ENCODE measurements at places on chromosomes 3 and 15.
A peak's percentile ranks its signal among the peaks of the same experiment; 100 is the strongest.

- DNase-seq = no peak
These were observed 9.8 kb upstream of the ZNF710 start for GRCh38 chr15:89991312-89991711.

DNA sequence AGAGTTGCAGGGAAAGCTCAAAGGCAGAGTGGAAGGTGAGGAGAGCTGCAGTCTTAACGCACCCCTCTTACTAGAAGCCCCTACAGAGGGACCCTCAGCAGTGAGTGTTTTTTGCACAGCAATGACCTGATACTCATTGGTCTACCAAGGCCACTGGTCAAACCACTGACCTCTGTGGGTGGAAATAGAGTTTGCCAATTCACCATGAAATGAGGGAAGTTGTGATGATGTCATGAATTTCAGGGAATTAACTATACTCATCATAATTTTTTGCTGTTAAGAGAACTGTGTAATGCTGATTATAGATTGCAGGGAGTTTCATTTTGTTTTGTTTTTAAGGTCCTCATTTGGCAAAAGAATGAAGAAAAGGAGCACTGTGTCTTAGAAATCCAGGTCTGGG is 101.7 kb upstream of the SMAD3 start:
- no peak for DNase-seq

GRCh38 chr3:41521010-41521655 is 321.8 kb downstream of the CTNNB1 start:
- DNase-seq = no peak

GRCh38 chr3:56087451-56088053 is 380.7 kb downstream of the ERC2 start:
- DNase-seq = no peak

DNA sequence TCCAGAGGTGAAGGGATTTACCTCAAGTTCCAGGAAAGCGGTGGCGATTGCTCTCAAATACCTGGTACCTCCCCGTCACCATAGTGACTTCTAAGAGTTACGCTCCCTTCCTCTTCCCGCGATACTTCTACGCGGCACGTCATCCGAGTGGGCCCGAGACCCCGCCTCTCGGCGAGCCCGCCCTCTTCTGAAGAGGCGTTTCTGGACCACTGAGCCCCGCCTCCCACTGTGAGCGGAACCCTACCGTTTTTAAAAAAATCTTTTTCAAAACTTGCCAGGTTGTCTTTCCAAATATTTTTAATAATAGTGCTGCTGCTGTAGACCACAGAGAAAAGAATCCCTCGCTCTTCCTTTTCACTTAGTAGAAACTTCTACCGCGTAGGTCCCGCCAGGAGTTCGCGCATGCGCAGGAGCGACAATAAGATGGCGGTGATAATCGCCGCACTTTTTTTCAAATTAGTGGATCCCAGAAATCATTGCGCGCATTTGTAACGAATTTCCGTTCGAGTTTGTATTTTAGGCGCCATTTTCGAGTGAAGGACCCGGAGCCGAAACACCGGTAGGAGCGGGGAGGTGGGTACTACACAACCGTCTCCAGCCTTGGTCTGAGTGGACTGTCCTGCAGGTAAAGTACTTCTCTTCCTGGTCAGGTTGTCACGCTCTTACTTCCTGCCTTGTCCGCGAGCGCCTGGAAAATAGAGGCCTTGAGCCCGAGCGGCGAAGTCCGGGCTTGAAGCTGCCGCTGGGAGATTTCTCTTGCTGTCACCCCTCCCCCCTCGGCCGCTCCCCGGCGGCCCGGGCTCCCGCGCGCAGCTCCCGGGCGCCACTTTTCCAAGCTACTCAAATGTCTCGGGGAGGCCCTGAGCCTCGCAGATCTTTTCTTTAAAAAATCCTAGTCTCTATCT is at the start of the genes IFT80 and SMC4:
TSS of gene IFT80 (minus strand) at position 101 of the 905 bp plus-strand sequence. CDS start 14,625 bp downstream, outside the sequence.
TSS of gene SMC4 (plus strand) at position 526 of the 905 bp plus-strand sequence. CDS start 1,177 bp downstream, outside the sequence.
- DNase-seq = peak; percentile 96

GRCh38 chr3:112437146-112438022 is 61.9 kb downstream of the BTLA start:
- no peak for DNase-seq

DNA sequence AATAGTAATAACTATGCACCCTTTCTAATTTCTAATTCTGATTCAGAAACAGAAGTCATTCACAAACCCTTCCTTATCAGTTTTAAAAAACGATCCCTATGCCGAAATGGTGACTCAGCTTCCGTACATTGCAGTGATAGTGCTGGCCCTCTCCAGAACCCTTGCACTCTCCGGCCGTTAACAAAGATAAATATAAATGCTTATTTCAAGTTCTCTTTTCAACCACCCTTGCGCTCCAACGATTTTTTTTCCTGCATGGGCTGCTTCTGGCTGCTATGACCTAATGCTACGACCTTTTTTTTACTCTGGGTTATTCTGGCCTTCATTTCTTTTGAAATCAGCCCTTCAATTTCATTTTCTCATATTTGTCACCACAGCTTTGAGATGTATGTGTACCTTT is 646.2 kb downstream of the NTRK3 start:
- no peak for DNase-seq

DNA sequence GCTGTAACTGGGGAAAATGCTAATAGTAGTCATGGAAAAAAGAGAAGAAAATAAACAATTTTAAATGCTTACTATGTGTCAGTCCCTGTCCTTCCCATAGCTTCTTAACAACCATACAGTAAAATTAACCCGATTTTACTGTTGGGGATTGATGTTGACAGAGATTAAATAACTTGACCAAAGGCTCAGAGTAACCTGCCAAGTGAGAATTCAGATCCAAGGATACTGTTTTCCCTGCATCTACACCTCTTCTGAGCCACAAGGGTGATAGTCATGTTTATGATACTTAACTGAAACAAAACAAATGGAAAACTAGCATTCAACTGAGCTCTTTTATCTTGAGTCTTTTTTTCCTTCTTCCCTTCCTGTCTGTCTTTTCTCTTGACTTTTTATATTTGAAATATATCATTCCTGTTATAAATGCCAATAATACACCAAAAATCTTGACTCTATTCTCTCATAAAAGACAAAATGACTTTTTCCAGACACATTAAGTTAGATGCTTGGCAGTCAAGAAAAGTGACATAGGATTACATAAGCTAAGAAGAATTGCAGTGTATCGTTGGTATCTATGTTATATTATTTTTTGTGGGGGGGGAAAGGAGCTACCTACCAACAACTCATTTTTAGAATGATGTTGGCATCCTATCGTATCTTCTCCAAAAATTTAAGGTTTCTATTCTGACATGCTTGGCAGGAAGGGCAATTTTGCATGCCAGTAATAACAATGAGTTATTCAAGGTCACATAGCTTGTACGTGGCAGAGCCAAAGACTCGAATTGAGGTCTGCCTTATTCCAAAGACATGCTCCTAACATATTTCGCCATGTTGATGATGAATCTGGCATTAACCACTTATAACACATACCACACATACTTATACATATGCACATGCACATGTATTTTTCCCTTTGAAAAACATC is 306.6 kb upstream of the KCNH8 start:
- no peak for DNase-seq

- no peak for DNase-seq
These were observed 318.4 kb upstream of the TRIM42 start for GRCh38 chr3:140359233-140359995.

- DNase-seq = no peak
These were observed 132.3 kb upstream of the UMPS start for GRCh38 chr3:124597979-124598378.

DNA sequence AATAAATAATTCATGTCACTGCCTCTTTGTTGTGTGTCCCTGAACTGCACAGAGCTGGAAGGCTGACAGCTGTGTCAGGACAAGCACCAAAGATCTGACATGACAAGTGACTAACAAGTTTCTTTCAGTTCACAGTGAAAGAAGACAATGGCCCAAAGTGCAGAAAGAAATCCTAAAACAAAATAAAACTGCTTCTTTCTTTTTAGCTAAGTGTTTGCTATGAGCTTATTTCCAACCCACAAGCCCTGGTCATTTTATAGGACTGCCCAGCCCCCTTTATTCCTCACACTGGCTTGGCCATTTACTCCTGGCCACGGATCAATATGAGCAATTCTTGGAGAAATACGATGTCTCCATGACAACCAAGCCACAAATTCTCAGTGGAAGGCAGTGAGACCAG is 238.5 kb downstream of the WDR72 start:
- DNase-seq = no peak

GRCh38 chr3:174193604-174194003 is 665.5 kb upstream of the NAALADL2 start:
- DNase-seq = no peak

DNA sequence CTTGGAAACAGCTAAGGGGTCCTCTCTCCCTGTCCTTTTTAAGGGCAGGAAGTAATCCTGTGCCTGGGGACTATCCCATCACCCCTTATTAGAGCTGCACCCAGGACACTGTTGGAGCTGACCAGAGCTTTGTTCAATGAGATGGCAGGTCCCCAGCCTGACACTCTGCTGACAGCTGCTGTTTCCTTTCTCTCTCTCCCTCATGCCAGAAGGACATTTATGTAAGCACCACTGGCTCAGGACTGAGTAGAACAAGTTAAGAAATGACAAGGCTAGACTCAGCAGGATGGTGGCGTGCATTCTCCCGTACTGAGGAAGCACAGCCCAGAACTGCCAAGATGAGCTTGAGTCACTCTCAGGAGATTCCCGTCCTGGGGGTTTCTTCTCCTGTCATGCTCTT is 17.3 kb downstream of the GJD2 start:
- no peak for DNase-seq

GRCh38 chr3:174202561-174202960 is 656.6 kb upstream of the NAALADL2 start:
- no peak for DNase-seq

DNA sequence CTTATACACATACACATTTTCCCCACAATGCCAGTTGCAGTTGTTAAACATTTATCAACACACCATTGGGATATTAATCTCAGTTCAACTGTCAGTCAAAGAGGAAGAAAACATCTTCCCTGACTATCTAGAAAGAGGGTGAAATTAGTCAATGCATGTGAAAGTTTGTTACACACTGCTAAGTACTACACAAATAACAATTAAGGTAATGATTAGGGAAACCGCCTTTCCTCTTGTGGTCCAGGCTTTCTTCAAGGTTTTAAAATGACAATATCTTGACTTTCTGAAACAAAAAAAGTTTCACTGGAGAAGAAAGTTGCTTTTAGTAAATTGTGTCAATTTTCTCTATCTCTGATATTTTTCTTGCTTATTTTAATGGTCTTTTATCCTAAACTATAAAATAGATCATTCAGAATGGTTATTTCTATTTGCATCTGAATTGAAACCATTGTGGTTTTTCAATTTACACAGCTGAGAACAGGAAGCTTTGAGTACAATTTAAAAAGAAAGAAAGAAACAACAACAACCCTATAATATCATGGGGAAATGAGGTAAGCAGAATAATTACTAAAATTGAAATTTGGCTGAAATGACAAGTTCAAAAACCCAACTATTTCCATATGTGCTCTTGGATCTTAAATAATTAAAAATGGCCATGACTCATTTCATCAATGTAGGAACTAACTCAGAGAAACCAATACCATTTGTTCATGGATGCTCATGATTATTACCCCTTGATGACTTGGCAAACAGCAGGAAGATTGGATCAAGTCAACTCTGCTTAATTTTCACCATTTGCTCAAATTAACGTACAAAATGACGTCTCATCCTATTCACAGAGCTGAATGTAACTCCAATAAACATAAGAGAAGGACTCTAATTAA is 31.7 kb downstream of the GPR149 start:
- DNase-seq = no peak

DNA sequence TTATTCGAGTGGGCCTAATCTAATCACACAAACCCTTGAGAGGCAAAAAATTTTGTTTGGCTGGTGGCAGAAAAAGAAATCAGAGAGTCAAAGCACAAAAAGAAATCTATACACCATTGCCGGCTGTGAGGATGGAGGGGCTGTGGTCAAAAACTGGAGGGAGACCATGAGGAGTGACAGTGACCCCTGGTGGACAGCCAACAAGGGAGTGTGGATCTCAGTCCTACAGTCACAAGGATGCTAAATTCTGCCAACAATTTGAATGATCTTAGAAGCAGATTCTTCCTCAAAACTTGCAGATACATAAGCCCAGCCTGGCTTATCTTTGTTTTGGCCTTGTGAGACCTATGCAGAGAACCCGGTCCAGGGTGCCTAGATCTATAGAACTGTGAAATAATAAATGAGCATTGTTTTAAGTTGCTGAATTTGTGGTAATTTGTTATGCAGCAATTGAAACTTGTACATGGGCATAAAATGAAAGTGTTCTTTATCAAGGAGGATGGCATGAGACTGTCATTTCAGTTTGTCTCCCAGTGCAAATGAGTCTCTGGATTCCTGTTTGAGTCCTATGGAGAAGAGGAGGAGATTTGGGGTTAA is 103.0 kb upstream of the ARHGEF26 start:
- peak; percentile 61 for DNase-seq

- DNase-seq = no peak
These were observed 2.8 kb upstream of the DNAH1 start for GRCh38 chr3:52313188-52313773.

GRCh38 chr3:110344487-110344886 is 727.1 kb upstream of the NECTIN3 start:
- no peak for DNase-seq

GRCh38 chr3:156252656-156253055 is 132.3 kb downstream of the KCNAB1 start:
- peak; percentile 40 for DNase-seq

DNA sequence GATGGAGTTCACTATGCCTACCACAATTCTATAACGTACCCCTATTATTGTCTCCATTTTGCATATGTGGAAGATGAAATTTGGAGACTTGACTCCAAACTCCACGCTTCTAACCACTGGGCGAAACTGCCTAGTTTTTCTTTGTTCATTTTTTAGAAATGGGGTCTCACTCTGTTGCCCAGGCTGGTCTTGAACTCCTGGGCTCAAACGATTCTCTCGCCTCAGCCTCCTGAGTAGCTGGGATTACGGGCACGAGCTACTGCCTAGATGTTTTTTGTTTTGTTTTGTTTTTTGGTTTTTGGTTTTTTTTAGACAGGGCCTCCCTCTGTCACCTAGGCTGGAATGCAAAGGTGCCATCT is 584 bp upstream of the RPL32 start:
- no peak for DNase-seq

All from WERI-Rb-1 (cell line).